ENCODE measurements at places on chromosomes 5 and 9. TPM values are rescaled to one million over a fixed set of nuclear protein-coding genes. Genes with fewer than 3 reads are reported as not detected.

The GCNT1 gene
- 6.9 TPM for total RNA-seq

The PCDHB14 gene
- total RNA-seq = 12.6 TPM

DNA sequence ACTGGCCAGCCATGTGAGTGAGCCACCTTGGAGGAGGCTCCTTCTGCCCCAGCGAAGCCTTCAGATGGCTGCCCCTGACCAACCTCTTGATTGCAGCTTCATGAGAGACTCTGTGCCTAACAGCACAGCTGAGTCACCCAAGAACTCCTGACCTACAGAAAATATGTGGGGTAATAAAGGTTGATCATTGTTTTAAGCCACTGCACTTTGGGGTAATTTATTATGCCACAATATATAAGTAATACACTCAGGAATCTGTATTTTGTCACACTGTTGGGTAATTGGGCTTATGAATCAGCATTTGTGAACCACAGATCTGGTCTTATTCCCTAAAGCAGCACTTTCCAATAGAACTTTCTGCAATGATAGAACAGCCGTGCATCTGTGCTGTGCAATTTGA lies 24.4 kb upstream of the VDAC1 start:
- DNase-seq = no peak

- DNase-seq = no peak
Observed at GRCh38 chr9:33878691-33879366, 61.9 kb downstream of the UBE2R2 start.

The SCGB3A2 gene
- not detected for total RNA-seq

GRCh38 chr9:104961238-104961637 lies 33.3 kb upstream of the ABCA1 start:
- no peak for DNase-seq

GRCh38 chr5:96113170-96113939 lies 151.7 kb upstream of the ELL2 start:
- no peak for DNase-seq

GRCh38 chr5:154168395-154168794 lies 22.1 kb upstream of the GALNT10 start:
- DNase-seq = no peak

DNA sequence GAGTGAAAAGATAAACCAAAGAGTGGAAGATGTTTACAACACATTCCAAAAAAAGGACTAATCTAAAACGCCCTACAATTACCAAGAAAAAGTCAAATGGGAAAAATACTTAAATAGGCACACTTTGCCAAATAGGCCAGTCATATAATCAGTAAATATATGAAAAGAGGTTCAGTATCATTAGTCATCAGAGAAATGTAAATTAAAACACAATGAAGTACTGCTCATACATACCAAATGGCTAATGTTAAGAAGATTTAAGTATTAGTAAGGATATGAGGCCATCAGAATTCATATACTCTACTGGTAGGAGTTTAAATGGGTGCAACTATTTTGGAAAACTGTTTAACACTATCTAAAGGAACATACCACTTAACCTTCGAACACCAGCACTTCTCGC lies 47.6 kb downstream of the ZDHHC21 start:
- DNase-seq = no peak

GRCh38 chr5:115599502-115599901 lies 2.8 kb downstream of the TICAM2 start:
- peak; percentile 41 for DNase-seq

The TAF11L14 gene
- total RNA-seq = not detected

DNA sequence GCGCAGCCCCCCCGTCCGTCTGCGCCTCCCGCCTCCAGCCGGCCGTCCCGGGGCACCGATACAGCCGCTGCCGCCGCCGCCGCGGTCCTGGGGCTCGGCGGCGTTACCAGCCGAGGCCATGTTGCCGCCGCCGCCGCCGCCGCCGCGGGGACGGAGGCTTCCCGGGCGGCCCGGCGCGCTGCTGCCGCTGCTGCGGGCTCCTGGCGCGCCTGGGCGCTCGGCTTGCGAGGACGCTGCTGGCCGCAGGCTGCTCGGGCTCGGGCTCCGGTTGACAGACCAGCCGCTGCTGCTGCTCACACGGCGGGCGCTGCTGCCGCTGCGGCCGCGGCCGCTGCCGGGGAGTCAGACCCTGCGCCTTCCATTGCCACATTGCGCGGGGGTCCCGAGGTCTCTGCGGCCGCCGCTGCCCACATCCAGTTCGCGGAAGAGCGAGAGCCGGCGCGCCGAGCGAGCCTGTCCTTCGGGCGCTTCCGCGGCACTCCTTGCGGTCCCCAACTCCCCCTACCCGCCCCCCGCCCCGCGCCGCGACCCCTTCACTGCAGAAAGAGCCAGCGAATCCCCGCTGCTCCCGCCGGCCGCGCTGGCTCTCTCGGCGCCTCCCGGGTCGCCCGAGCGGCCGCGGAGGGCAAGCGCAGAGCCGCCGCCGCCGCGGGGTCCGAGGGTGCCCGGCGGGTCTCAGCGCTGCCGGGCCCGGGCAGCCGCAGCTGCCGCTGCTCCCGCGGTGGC lies 8.4 kb downstream of the PTCH1 start:
- no peak for DNase-seq

The PRR7 gene
- 12.2 TPM for total RNA-seq

- no peak for DNase-seq
Observed at GRCh38 chr9:99353408-99353807, 131.3 kb downstream of the SEC61B start.

GRCh38 chr5:127878174-127878750 lies 175.1 kb downstream of the CCDC192 start:
- DNase-seq = no peak

DNA sequence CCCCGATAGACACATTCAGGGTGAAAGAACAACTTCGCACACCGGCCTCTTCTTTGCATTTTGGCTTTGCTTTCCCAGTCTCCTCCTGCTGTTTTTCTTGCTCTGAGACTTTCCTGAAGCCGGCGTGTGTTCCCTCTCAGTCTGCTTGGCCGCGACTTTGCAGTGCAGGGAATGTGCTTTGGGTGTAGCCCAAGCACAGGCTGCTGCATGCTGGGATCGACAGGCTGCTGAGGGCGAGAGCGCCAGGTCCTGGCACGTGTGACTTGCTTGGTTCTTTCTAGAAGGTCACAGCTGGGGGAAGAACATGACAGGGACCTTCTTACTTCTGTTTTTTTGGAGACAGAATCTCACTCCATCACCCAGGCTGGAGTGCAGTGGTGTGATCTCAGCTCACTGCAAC lies 40.6 kb downstream of the TENT4A start:
- peak; percentile 42 for DNase-seq

GRCh38 chr5:123036391-123037103 lies at the start of gene PPIC:
Gene PPIC (minus strand): TSS chr5:123036725. CDS start chr5:123036625, 100 bp downstream.
- DNase-seq = peak; percentile 66

DNA sequence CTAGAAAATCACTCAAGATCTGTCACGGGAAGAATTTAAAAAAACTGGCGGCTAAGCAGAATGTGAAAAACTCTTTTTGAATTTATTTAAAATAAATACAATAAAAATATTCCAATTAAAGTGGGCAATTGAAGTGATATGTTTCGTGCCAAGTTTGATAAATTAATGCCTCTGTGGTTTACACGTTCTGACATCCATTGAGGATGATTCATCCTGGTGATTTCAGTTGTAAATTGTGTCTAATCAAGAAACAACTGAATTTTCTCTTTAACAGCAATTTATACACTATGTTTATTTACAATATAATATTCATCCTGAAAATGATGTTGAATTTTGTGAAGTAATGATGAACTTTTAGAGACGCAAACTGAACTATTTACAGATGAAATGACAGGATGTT lies 21.0 kb upstream of the OSMR start:
- no peak for DNase-seq

The FOXD4 gene
- total RNA-seq = 1.2 TPM

- peak; percentile 99 for DNase-seq
Observed at GRCh38 chr9:136245219-136246150, at the start of gene QSOX2. Gene QSOX2 (minus strand): TSS chr9:136245812. CDS start chr9:136245803, 9 bp downstream.

The S1PR3 gene
- 3.7 TPM for total RNA-seq

GRCh38 chr5:146426853-146427618 lies 20.1 kb upstream of the TCERG1 start:
- peak; percentile 45 for DNase-seq

The NUTM2F gene
- not detected for total RNA-seq

DNA sequence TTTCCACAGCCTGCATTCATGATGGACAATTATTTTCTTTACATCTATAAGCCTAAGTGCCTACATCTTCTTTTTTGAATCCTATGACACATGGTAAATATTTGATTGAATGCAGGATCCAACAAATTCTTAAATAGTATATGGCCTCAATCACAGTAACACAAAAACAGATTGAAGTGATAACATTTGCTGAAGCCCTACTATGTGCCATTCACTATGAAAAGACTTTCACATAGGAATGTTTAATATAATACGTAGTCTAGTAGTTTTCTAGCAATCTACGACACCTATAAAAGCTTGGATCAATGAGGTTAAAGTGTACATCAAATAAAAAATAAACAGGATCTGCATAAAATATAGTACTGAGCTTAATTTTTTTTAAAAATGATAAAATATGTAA lies 231.0 kb downstream of the AP3B1 start:
- no peak for DNase-seq

GRCh38 chr5:58400737-58401136 lies 59.1 kb downstream of the PLK2 start:
- DNase-seq = no peak

The SHLD3 gene
- total RNA-seq = 13.0 TPM

The TAF11L5 gene
- not detected for total RNA-seq

DNA sequence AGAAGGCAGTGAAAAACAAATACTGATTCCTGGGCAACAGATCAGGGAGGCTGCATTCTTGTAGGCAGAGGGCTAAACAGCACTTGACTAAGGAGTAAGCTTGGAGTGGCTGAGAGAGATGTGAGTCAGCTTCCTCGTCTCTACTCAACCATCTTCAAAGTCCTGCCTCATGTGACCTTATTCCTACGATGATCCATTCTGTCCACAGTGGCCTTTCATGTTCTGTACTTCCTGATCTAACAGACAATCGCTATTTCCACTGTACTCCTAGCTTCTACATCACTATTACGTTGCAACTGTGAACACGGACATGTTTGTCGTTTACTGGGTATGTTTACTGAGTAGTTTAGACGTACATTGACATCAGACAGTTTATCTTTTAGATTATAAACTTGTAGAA lies 365.4 kb downstream of the ARL15 start:
- no peak for DNase-seq

DNA sequence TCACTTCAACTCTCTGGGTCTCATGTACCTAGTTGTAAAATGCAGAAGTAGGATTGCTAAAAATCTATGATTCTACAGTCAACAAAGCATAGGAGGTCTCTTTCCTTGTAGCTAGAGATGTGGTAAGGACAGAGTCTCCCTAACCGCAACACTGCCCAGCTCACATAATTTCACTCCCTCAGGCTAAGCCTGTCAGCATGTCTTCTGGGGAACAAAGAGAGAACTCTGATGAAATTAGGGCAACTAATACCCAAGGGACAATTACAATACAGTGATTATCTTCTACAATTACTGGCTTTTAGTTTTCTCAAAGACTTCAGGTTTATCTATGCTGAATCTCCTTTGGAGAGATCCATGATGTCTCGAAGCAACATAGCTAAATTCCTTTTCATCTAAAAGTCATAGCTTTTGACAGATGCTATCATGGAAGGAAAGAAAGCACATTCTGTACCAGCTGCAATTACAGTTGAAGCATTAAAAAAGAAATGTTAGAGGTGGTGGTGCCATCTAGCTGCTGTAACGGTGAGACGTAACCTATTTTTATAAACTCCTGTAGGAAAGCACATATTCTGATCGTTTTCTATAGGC lies 141.1 kb upstream of the TARS1 start:
- DNase-seq = no peak

DNA sequence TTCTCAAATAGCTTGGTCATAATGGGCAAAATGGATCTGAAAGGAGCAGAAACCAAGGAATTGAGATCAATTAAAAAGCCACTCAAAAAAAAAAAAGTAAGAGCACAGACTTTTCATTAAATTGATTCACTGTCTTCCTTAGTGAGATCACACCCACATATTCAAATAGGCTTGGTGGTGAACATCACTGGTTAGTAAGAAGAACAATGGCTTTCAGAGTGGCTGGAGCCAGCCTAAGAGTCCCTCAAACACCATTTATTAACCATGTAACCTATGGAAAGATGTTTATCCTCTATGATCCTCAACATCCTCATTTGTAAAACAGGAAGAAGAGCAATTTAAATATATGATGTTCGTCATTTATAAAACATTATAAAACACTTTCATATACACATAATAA lies 12.4 kb downstream of the CCDC112 start:
- DNase-seq = no peak

- DNase-seq = no peak
Observed at GRCh38 chr5:93055561-93055960, 525.5 kb downstream of the NR2F1-AS1 start.
